Stimulated activated CD8-positive, alpha-beta memory T cell treated with anti-CD3 and anti-CD28 coated beads, Interleukin-7, amount 100 ng/mL, for 24 hours (primary cell): ENCODE measurements at places on chromosomes 4 and X.

DNA sequence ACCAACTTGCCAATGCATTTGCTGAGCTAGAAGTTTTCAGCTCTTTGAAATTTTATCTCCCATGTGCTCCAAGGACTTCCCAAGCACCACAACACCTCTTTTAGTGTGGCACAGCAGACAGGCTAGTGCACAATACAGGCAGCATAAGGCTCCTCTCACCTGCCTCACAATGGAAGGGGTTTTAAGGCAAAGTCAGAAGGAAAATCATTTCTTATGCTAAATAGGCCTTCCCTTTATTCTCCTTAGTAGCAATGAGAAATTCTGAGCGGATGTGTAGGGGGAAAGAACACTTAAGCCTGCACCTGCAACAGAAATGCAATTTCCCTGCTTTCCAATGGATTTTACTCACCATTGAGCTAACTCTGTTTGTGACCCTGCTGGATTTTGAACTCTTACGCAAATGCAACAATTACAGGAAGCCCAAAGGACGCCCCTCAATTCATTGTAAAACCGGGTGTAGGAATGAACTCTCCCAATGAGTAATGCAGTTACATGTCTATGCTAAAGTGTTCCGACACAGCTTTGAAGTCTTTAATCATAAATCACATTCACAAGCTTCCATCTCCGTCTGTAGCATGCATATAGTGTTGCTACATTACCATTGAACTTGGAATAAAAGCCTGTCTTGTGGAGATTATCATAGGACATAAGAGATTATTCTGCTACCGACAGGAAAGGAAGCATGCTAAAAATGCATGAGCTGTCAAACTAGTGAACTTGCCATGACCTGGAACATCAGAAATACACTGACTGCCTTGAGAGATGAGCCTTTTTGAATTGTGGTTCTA, 1084.9 kb downstream of the RPA4 start:
- no peak for DNase-seq

DNA sequence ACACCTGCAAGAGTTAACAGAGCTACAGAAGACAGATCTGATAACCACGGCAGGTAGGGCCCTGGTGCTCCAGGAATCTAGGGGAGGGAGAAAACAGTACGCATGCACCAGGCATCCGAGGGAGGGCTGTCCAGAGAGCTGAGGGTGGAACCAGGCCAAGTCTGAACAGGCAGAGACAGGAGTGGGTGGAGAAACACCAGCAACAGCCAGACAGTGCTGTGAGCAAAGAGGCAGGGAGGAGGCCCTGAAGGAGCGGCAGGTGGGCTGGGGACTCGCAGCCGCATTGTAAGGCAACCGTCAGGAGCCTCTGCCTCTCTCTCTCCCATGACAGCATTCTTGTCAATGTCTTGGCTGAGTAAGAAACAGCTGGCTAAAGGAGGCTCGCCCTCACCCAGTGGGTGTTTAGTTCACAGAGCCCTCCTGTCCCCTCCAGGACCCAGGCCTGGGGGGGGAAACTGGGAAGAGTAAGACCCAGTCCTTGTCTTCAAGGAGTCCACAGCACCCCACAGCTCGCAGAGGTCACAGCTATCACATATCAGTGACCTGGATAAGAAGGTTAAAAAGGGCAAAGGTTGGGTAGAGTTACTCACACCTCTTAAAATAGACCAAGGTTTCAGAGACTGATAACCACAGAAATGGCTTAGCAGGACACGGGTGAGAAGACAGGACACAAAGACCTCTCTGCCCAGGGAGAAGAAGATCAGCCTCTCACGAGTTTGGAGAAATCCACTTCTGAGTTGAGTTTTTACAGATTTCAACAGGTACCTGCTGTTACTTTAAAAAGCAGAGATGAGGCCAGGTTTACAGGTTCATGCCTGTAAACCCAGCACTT, 10.5 kb downstream of the ACSL1 start:
- DNase-seq, result no peak

- DNase-seq, result no peak
These were observed 230.4 kb downstream of the CRLF2 start for GRCh38 chrX:981791-982626.

DNA sequence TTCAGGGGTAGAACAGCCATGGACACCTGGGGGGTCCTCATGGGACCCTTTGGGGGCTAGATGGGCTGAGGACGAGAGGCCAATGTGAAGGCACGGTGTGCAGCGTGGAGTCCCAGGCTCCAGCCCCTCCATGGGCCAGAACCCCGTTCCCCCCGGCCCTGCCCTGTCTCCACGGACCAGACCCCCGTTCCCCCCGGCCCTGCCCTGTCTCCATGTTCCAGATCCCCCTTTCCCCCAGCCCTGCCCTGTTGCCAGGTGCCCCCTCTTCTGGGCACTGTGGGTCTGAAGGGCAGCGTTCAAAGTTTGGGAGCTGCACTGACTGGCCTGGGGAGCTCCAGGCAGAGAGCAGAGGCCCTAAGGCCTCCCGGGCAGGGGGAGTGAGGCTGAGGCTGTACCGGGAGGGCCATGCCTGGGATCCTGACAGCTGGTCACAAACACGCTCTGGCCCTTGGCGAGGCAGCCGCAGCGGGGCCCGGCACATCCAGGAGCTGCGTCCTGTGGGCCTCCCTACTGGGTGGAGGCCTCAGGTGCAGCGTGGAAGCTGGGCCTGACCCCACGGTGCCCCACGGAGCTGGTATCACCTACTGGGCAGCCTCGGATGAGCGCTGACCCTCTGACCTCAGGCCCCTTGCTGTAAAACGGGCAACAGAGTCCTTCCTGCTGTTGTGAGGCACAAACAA, 8.9 kb downstream of the DGKQ start:
- DNase-seq, result no peak

DNA sequence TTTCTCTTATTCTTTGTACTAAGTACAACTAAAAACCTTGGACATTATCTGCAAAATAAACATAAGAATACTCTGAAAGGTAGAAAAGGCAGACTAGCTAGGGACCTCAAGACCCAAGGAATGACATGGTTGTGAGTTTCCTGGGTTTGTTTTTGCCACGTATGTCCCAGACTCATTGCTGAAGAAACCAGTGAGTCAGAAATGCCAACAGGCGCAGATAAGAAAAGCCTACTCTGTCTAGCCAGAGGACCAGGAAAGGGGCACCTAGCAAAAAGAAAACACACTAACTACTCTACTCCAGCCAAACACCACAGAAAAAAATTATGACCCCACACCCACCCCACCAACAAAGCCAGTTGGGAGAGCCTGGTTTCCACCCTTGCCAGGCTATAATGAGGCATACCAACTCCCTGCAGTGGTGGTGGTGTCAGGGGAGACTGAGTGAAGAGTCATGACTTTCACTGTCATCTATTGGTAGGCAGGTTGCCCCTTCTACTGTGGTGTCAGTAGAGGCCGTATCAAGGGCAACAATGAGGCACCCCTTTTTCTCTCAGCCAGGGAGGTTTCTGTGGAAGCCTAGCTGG, 10.9 kb downstream of the MTMR1 start:
- DNase-seq, result no peak

DNA sequence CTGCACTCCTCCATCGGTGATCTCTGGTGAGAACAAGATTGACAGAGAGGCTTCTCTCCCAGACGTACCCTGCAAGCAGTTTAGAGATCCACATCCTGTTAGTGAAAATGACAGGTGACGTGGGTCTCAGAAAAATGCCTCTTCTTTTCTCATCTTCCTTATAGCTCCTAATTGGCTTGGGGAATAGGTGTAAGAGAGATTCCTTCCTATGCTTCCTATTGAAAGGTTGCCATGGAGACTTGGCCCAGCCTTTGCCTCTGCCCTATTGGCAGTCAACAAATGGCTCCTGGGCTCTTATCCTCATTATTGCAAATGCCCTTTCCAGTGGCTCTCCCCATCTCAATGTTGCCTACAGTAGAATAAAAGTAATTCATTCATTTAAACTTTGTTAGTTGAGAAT, 26.5 kb upstream of the DGKK start:
- no peak for DNase-seq

DNA sequence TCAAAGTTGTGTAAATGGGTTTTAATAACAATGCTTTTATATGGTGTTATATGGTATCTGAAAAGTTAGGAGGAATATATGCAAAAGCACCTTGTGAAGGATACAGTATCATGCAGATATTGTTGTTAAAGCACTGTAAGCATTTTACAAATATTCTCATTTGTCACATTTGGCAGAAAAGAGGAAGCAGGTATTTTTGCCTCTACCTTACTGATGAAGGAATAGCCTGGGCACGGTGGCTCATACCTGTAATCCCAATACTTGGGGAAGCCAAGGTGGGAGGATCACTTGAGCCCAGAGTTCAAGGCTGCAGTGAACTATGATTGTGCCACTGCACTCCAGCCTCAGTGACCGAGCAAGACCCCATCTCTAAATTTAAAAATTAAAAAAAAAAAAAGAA, 12.2 kb upstream of the GDPD2 start:
- DNase-seq, result no peak

DNA sequence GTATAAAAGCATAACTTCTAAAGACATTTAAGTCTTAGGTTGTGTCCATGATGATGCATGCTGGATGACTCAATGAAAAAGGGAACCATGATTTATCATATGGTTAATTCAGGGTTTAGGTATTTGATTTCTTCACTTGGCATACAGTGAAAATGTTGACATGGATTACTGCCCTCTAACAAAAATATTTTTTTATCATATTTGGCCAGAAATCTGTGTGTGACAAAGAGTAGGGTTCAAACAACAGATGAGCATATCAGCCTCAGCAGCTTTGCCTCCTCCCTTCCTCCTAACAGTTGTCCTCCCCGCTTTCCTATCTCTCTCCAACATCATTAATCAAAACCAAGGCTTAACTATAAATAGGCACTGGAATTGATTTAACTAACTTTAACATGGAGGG, 46.3 kb downstream of the ARHGAP6 start:
- no peak for DNase-seq

DNA sequence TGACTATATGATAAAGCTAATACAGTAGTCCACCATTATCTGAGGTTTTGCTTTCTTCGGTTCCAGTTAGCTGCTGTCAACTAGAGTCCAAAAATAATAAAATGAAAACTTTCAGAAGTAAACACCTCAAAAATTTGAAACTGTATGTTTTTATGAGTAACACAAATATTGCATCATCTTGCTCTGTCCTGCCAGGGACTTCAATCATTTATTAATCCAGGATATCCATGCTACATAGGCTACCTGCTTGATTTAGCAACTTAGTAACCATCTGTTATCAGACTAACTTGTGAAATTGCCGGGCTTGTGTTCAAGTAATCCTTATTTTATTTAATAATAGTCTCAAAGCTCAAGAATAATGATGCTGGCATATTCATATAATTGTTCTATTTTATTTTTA, 1537.8 kb upstream of the PABPC4L start:
- DNase-seq, result no peak

DNA sequence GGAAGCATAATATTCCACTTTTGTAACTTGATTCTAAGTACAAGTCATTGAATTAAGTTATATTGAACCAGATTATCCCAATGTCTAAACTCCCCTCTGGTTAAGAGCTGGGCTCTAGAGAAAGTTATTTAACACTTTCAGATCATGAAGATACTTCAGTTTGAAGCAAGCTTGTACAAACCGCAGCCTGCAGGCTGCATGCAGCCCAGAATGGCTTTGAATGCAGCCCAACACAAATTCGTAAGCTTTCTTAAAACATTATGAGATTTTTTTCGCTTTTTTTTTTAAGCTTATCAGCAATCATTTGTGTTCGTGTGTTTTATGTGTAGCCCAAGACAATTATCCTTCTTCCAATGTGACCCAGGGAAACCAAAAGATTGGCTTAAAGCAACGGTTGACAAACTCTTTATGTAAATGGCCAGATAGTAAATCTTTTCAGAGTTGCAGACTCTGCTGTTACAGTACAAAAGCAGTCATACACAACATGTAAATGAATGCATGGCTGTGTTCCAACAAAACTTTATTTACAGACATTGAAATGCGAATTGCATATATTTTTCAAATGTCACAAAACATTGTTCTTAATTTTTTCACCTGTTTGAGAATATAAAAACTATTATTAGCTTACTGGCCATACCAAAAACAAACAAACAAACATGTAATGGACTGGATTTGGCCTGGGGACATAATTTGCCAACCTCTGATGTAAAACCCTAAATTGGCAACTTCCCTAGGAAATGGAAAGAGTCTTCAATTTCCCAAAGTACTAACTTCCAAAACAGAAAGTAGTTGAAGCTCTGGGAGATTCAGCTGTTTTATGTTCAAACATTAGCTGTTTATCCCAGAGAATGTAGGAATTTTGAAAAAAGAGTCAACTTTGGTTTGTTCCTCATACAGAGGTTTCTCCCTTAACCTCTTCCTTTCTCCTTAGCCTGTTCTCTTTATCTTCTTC, 201.1 kb upstream of the MBNL3 start:
- no peak for DNase-seq

DNA sequence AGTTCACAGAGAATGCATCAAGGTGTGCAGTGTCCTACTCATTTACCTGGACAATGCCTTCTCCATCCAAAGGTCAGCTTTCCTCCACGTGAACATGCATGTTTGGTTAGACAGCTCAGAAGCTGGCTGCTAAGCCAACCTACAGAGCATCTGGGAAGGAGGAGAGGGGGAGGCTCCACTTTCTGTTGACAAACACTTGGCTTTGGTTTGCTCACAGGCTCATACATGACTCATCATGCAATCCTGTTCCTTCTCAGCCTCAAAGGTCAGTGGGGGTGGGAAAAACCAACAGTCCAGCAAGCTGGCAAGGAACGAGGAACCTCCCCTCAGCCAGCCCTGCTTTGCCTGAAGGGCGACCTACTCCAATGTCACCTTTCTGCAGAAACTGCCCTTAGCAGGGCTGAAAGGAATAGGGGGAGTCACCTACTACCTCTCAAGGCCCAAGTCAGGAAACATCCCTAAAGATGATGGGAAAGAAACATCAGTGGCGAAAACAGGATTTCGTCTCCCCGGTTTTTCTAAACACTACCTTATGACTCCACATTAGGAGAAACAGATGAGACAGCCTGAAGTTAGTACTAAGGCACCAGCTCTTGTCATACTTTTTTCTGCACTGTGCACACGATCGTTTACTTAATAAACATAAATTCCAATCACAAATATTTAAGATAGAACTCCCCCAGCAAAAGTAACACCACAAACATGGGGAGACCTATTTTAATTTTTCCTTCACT, 37.9 kb downstream of the RELL1 start:
- DNase-seq, result no peak

- no peak for DNase-seq
These were observed 21.5 kb upstream of the HTRA3 start for GRCh38 chr4:8248091-8248490.

- no peak for DNase-seq
These were observed 8.3 kb downstream of the SRPX2 start for GRCh38 chrX:100652266-100652665.

DNA sequence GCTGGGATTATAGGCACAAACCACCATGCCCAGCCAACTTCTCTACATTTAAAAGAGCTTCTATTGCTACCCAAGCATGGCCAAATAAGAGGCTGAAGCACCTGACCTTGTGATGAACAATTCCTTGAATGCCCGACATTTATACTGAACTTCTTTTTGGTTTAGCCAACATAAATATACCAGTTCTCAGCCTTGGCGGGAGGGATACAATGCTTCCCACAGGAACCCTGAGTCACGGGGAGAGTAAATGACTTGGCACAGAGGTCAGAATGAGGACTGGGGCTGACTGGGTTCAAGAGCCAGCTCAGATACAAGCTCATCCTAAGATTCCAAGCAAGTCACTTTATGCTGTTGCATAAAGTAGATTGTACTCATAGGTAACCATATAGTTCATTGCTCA, 6.1 kb downstream of the HOPX start:
- no peak for DNase-seq

- DNase-seq, result no peak
These were observed 107.4 kb downstream of the KDM6A start for GRCh38 chrX:44980403-44980802.

GRCh38 chr4:95289028-95289634, 259.6 kb downstream of the UNC5C start:
- no peak for DNase-seq

- DNase-seq, result no peak
These were observed 73.5 kb downstream of the HS3ST1 start for GRCh38 chr4:11355226-11355625.
